ENCODE measurements at places on chromosomes 12 and 14. TPM values are rescaled to one million over a fixed set of nuclear protein-coding genes. Genes with fewer than 3 reads are reported as not detected.
A peak's percentile ranks its signal among the peaks of the same experiment; 100 is the strongest.

DNA sequence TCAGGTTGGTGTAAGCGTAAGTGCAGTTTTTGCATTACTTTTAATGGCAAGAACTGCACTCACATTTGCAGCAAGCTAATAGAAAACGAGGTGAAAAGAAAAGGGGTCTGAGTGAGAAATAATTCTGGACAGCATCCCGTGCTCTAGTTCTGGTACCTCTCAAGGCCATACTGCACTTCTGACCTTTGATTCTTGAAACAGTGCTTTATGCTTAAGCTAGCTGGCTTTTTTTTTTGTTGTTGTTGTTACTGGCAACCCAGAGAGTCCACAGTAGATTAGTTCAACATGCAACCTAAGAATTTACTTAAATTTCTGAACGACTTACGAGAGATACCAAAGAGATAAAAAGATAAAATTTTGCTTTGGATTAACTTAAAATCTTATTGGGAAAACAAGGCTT, 75.2 kb upstream of the PRKD1 start:
- DNase-seq = no peak

- no peak for DNase-seq
These were observed 18.6 kb downstream of the DDX24 start for GRCh38 chr14:94062344-94062940.

DNA sequence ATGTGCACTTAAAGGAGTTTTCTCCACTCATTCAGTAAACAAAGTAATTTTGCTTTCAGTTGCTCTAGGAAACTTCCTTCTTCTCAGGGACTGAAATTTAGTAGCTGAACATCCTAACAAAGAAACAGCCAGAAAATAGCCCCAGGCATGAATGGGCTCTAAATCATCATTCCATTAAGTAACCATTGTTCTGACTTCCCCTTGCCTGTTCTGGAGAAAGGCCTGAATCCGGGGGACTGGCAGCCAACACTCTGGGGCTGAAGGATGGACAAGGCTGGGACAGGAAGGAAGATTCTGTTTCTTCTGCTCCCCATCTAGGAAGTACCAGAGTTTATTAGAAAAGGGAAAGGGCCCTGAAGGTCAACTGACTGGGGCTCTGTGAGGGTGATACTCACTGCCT, 104.5 kb downstream of the ESRRB start:
- no peak for DNase-seq

GRCh38 chr12:62760779-62761178, 174.2 kb downstream of the PPM1H start:
- no peak for DNase-seq

GRCh38 chr14:51674294-51675002, 22.7 kb downstream of the FRMD6 start:
- no peak for DNase-seq

DNA sequence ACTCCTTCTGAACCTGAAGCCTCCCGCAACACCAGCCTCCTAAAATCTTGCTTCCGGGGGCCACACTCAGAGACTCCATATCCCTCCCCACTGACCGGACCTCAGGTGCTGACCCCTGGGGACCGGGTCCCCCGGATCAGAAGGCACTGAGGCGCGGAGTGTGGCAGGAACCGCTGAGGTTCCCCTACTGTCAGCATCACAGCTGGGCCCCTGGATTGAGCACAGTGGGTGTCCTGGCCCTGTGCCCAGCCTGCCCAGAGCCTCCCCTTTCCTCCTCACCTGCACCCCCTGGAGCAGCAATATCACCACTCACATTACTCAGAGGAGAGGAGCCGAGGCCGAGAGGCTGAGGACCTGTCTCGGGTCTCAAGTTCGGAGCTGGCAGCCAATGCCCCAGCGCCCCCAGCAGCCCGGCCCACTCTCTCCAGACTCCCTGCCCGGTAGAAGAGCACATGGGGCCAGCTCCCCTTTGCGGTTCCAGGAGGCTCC, 101.2 kb upstream of the EIF5 start:
- no peak for DNase-seq

DNA sequence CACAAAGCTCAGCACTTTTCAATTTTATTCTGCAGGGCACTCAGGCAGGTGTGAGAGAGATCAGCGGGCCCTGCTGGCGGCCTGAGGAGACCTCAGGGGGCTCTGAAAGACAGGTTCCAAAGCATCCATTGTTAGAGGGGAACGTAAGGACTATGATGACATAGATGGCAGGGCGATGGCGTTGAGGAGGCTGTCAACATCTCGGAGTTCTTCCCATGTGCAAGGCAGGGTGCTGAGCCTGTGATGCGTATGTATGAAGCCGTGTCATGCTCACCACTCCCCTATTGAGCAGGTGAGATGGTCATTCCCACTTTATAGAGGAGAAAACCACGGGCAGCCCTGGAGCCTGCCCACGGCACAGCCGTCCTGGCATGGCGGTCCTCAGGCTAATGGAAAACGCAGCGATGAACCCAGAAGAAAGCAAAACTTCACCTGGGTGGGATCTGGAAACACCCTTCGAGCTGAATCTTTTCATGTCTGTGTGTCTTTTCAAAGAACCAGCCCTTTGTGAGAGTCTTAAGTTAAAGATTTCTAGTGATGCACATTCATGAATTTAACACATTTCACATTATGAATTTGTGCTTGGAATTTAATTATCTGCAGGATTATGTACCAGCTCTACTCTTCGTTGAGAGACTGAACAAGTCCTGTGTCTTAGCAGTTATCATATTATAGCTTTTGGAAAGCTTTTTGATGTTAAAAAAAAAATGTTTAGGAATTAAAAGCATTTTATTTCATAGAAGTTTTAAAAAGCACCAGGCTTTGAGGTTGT, 64.7 kb downstream of the RIMBP2 start:
- no peak for DNase-seq

DNA sequence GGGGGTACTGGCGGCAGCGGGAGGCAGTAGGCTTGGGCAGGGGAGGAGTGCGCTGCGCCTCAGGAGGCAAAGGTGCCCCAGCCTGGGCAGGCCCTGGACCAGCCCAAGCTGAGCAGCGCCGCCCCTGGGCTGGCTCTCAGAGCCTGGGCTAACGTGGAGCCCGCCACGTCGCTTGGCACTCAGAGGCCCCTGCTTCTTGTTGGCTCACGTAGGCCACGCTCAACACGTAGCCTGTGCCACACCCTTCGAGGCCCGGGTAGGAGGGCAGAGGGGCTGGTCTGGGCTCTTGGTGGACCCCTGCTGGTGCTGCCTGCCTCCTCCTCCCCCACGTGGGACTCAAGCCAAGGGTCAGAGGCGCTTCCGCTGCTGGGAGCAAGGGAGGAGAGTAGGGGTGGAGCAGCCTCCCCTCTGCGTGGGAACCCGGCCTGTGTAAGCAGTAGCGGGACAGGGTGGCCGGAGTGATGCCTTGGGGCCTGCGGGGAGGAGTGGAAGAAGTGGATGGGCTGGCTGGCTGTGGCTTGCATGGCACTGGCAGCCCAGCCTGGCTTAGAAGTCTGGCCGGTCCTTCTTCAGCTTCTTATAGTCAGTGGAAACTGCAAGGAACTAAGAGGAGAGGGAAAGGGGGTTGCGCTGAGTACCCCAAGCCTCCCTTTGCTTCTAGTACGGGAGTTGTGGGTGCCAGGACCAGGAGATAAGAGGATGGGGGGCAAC, 5.7 kb downstream of the SHMT2 start:
- DNase-seq = peak; percentile 77

DNA sequence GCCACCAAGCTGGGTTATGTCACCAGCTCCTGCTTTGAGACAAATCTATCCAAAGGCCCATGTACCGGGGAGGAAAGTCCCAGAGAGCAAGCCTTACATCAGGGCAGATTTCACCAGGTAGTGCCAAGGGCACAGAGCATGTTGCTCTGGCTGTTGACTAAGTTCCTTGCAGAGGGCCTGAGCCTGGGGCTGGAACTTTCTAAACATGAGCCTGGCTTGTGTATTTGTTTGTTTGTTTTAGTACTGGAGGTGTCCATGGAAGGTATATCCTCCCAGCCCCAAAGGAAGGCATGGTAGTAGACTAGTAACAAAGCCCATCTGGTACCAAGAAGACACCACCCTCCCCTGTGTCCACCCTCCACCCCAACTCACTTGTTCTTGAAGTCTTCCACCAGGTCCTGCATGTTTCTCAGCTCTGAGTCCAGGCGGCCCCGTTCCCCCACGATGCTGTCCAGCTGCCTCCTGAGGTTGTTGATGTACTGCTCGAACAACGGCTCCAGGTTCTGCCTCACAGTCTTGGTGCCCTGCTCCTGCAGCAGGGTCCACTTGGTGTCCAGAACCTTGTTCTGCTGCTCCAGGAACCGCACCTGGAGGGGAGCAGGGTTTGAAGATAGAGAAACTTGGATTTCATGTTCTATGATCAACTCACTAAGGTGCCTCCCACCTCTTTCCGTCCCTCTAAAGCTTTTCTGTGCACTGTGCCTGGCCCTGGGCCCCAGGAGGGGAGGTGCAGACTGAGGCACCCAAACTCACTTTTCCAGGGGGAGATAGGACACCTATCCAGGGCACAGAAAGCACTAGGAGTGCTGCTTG, 1.4 kb downstream of the KRT5 start:
- no peak for DNase-seq

DNA sequence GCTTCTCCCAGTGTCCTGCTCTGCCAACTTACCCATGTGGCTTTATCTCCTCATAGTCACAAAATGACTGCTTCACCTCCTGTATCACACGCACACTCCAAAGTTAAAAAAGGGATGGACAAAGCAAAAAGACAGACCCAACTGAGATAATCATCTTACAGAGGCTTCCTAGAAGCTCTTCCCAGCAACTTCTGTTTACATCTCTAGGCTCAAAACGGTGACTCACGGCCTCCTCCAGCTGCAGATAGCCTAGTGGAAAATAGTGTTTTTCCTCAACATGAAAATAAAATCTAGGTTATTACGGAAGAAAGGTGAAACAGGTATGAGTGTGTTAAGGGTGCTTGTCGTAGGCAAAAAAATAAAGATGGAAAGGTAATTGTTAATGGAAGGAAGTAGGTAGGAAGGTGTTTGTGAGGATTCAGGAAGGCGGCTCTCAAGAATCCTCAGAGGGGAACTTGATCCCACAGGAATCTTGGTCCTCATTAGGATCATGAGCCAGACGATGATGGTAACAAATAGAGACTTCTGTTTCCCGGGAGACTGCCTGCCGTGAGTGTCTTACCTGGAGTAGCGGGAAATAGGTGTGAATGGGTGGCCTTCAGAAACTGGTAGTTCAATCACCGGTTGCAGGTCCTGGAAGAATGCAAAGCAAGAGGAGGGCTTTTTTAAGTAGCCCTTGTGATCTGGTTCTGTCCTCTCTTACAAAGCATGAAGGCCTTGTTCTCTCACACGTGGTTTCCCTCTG, 487.5 kb upstream of the TMEM132C start:
- no peak for DNase-seq

DNA sequence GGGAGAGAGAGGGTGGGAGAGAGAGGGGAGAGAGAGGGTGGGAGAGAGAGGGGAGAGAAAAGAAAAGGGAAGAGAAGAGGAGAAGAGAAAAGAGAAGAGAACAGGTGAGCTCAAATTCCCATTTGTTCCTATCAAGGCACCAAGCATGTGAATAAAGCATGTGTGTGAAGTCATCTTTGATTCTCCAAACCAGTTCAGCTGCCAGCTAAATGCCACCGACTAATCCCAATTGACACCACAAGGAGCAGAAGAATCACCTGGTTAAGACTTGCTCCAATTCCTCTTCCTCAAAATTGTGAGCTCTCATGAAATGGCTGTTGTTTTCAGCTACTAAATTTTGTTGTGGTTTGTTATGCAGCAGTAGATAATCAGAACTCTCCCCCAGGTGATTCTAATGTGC, 188.9 kb downstream of the TMX1 start:
- no peak for DNase-seq

The DBX2 gene
- 0.14 TPM for total RNA-seq

The KLRK1 gene
- total RNA-seq = 0.36 TPM

The KCNH3 gene
- total RNA-seq = 0.41 TPM

Data from left ventricle myocardium inferior (tissue), 1 donor.